ENCODE measurements at places on chromosomes 12 and 14.

GRCh38 chr12:57732726-57733593 lies 5.6 kb downstream of the AGAP2 start:
- DNase-seq = no peak

DNA sequence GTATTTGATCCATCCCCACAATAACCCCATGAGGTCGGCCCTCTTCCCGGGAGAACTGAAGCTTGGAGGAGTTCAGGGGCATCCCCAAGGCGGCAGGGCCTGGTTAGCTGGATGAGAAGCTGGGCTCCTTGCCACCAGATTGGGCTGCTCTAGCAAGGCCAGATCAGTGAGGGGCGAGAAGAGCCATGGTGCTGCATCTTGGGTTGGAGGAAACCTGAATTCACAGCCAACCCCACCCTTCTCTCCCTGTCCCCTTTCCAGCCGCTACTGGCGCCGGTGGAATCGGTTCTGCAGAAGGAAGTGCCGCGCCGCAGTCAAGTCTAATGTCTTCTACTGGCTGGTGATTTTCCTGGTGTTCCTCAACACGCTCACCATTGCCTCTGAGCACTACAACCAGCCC lies 228.6 kb upstream of the FKBP4 start:
- DNase-seq = no peak

GRCh38 chr12:55072083-55072482 lies 52.3 kb downstream of the NEUROD4 start:
- DNase-seq = peak; percentile 30

DNA sequence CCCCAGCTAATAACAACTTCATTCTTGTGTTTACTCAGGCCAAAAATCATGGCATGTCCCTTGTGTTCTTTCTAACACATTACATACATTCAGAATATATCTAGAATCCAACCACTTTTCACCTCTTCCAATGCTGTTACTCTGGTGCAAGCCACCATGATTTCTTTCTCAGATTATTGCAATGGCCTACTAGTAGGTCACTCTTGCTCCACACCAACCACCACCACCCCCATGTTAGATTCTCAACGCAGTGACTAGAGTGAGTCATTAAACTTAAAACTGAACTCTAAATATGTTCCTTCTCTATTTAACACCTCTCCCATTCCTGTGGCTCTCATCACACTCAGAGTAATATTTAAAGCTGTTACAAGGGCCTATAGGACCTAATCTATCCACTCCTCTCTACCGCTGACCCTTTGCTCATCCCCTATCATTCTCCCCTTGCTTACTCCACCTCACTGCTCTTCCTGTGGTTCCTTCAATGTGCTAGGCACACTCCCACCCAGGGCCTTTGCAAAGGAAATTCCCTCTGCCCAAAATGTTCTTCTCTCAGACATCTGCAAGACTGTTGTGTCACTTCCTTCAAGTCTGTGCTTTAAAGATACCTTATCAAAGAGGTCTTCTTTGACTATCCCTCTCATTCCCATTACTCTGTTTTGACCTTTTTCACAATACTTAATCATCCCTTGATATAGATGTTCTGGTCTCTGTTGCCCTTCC lies 6.6 kb downstream of the RTN1 start:
- no peak for DNase-seq

- DNase-seq = no peak
These were observed 155.5 kb downstream of the PTPRO start for GRCh38 chr12:15477761-15478160.

- no peak for DNase-seq
These were observed 52.1 kb downstream of the AVPR1A start for GRCh38 chr12:63098851-63099250.

DNA sequence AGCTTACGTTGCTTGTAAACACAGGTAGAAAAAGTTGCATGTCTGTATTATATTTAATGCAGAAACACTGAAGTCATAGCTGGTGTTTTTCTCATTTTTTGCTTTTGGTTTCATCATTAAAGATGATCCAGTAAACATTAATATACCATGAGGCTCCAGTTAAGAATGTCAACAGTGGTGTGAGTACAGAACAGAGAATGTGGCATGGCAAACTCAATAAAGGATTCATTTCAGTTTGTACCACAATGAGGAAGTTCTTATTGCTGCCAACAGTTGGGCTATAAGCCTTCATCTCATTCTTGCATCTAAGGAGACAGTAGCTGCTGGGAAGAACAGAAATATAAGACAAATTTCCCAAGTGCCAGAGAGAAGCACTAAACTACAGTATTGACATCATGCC lies 72.1 kb upstream of the ST8SIA1 start:
- no peak for DNase-seq

GRCh38 chr14:70856851-70857495 lies 47.7 kb upstream of the MAP3K9 start:
- no peak for DNase-seq

- DNase-seq = no peak
These were observed 49.6 kb downstream of the NT5DC3 start for GRCh38 chr12:103791350-103791920.

GRCh38 chr12:118175823-118176447 lies 40.0 kb downstream of the PEBP1 start:
- no peak for DNase-seq

- DNase-seq = no peak
These were observed 184.0 kb upstream of the RGS6 start for GRCh38 chr14:71748196-71748595.

- DNase-seq = no peak
These were observed 753.6 kb upstream of the STXBP6 start for GRCh38 chr14:25803386-25804018.

DNA sequence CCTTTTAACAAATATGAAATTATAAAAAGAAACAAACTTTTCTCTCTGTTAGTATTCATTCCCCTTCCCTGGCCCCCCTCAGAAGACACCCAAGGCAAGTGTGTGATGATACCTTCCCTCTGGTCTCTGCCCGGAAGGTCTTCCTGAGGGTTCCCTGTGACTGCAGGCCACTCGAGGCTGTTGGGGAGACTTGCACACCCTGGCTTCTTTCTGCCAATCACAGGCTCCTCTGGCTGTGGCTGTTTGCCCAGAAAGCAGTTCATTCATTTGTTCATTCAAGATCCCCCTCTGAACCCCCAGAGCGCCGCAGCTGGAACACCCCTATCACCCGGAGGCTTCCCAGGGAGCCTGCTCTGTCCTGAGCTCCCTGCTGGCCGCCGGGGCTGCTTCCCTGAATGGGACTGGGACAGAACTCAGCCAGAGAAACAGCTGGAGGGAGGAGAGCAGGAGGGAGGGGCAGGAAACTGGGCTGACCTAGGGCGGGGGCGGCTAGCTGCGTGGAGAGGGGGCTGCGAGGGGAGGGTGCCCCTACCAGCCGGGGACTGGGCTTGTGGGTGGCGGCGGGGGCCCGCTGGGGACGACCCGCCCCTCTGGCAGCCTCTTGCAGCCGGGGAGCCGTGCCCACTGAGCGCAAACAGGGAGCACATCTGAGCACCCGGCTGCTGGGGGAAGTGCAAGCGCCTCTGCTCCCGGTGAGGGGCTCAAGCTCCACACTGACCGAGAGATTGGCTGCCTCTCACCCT lies at the start of gene CMKLR1:
Gene CMKLR1 (minus strand): TSS at position 397 of the 743 bp plus-strand sequence. CDS start 45,720 bp downstream, outside the sequence.
- no peak for DNase-seq

GRCh38 chr14:28784096-28785048 lies 17.8 kb downstream of the FOXG1 start:
- peak; percentile 39 for DNase-seq

GRCh38 chr14:105837349-105838063 lies 311.1 kb downstream of the TMEM121 start:
- no peak for DNase-seq

GRCh38 chr12:5872745-5873144 lies 72.3 kb downstream of the ANO2 start:
- no peak for DNase-seq

DNA sequence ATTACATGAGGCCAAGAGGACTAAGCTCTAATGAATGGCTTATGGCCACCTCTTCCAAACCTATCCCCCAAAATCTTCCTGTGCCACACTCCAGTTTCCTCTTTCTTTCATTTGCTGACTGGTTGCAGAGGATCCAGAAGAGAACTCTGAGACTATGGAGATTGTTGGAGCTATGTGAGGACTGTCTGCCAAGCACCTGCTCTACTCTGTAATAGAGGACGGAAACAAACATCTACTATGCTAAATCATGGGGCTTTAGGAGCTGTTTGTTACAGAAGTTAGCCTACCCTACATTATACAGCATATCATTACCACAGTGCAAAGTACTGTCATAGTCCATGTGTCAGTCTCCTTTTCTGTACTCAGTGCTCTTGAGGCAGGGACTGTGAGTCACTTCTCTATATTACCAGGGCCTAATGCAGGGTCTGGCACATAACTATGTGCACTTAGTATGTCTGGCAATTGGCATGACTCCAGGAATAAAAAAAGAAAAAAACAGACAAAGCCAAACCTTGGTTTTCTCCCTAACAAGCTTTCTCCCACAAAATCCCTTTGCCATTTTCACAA lies 95.1 kb downstream of the RPAP3 start:
- no peak for DNase-seq

DNA sequence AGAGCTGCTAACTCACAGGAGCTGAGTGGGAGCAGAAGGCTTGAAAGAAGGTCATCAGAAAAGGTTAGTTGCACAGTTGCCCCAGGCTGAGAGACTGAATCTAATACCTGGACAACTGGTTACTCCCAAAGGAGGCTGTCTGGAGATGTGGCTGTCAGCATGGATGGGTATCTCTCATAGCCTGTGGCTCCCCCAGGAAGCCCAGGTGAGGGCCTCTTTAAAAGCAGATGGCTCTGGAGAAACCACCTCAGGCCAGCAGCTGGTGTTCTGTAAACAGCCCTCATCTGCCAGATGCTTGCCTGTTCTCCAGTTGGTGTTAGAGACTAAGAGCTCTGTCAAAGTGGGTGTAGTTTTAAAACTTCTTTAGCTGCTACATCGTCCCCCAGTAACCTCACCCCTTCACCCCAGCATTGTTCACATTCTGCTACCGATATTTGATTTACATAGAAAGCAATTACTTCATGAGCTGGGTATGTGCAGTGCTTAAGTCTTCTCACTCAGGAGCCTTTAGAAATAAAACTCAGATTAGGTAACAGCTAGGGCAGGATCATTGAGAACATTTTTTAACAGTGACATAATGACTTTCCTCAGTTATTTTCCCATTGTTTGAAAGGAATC lies 25.8 kb downstream of the DACT1 start:
- no peak for DNase-seq

GRCh38 chr14:48417715-48418500 lies 742.5 kb upstream of the MDGA2 start:
- DNase-seq = no peak

- DNase-seq = no peak
These were observed 6.4 kb downstream of the ADIPOR2 start for GRCh38 chr12:1697271-1697670.

DNA sequence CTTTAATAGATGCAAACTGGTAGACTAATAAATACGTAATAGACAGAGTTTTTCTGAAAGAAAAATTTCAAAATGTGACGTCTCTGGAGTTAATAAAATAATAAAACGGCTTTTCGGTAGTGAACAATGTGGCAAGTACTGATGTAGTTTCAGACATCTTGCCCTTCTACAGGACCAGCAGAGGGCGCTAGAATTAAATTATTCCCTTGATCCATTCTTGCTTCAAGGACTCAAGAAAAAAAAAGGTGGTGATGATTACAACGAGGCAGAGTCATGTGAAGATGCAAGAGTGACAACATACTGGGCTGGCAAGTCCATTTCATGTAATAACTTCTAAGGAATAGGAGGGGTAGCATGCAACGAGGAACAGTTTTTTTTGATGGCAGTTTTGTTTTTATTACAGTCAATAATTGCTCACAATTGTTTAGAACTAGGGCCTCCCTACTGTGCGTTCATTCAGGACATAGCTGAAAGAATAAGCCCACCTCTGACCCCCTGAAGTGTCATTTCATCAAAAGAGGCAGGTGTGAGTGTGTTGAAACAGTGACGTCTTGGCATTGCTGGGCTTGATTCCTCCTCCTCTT lies 101.0 kb upstream of the GZMB start:
- DNase-seq = peak; percentile 51

- no peak for DNase-seq
These were observed 165.5 kb downstream of the PTPN11 start for GRCh38 chr12:112584266-112584722.

GRCh38 chr12:90836689-90837088 lies 118.3 kb downstream of the CCER1 start:
- no peak for DNase-seq

DNA sequence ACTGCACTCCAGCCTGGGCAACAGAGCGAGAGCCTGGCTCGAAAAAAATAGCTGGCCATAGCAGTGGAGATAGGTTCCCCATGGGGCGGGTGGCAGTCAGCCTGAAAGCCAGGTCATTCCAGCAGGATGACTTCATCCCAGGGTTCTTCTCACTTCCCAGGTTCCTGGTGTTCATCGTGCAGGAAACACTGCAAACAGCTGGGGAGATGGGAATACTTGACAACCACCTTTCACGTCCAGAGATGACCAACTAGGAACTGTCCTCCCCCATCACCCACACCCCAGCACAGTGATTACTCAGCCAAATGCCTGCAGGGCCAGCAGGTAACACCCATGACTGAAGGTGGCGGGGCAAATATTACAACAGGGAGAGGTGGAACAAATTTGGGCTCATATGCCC lies 1.7 kb downstream of the VSIG10 start:
- DNase-seq = no peak

- no peak for DNase-seq
These were observed 1501.8 kb upstream of the FLRT2 start for GRCh38 chr14:84028080-84028604.

DNA sequence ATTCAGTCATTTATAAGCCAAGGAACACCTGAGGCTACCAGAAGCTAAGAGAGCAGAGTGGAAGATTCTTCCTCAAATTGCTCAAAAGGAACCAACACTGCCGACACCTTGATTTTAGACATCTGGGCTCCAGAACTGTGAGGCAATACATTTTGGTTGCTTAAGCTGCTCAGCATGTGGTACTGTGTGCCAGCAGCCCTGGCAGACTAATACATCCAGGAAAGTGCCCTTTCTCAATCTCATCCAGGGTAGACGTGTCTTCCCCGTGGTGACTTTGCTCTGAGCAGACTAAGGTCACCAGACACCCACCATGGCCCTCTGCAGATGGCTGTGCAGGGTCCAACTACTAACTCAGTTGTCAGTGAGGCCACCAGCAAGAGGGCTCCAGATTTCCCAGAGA lies 122.8 kb downstream of the VRK1 start:
- DNase-seq = no peak

GRCh38 chr12:106753526-106753925 lies 21.0 kb upstream of the RIC8B start:
- DNase-seq = no peak

- DNase-seq = no peak
These were observed 130.3 kb upstream of the NUDT4 start for GRCh38 chr12:93247313-93247991.

- DNase-seq = no peak
These were observed 44.5 kb upstream of the EEA1 start for GRCh38 chr12:92973614-92974013.

Data from retina (tissue), 1 donor.